ENCODE measurements at places on chromosomes 5 and 9.
A peak's percentile ranks its signal among the peaks of the same experiment; 100 is the strongest.

DNA sequence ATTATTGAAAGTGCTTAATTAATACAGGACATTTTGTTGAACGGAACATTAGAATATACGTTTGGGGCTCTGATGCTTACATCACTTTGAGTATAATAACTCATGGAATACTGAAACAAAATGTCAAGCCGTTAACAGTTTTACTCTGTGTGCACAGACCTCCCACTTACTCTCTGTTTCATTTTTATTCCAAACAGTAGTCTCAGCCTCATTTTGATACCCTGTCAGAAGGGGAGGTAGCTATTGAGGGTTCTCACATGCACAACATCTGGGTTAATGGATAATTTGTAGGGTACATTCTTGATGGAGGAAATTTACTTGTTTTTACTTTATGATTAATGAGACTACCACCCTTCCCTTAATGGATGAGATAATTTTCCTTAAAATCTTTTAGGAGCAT lies 59.0 kb downstream of the SCAMP1 start:
- peaks cover 6% of the 10 kb centered on the region for H3K36me3 ChIP-seq
- no peaks in the 10 kb centered on the region for H3K27me3 ChIP-seq
- H3K4me1 ChIP-seq = no peaks in the 10 kb centered on the region
- no peak overlapping the region for H3K27ac ChIP-seq

DNA sequence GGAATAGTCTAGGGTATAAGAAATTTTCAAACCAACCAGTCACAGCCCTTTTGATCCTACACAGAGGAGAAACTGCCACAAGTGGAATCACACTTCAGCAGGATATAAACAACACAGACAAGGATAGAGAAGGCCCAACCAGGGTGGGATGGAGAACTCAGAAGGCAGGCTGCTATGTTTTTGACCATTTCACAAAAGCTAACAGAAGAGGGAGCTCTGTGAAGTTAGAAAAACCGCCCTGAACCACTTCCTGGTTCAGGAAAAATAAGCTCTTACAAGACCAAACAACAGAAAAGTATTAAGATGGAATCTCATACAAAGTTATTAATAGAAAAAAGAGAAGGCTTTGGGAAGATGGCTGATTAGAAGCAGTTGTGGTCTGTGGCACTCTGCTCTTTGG lies 960 bp upstream of the IFNB1 start:
- H3K27me3 ChIP-seq = no peaks in the 10 kb centered on the region
- no peak overlapping the region for H3K4me3 ChIP-seq
- no peaks in the 10 kb centered on the region for H3K36me3 ChIP-seq
- no peaks in the 10 kb centered on the region for H3K4me1 ChIP-seq

DNA sequence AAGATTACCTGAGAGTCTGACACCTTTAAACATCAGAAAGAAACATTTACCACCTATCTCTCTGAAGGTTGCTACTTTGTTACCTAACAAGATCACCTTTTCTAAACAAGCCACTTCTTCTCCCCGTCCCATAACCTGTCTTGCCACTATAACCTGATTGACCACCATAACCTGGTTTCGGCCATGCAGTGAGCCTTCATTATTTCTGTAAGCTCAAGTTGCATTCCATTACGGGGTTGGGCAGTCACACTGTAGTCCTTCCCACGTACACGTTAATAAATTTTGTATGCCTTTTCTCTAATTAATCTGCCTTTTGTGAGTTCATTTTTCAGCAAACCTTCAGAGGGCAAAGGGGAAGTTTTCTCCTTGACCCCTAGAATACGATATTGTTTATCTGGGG lies 28.0 kb upstream of the CCNG1 start:
- H3K27ac ChIP-seq = no peak overlapping the region
- peaks cover 8% of the 10 kb centered on the region for H3K4me1 ChIP-seq
- H3K4me3 ChIP-seq = no peak overlapping the region
- H3K36me3 ChIP-seq = no peaks in the 10 kb centered on the region
- peak; percentile 24 for DNase-seq

GRCh38 chr5:95909738-95910137 lies 51.9 kb downstream of the ELL2 start:
- no peak overlapping the region for H3K27ac ChIP-seq
- H3K4me3 ChIP-seq = no peak overlapping the region
- DNase-seq = no peak

DNA sequence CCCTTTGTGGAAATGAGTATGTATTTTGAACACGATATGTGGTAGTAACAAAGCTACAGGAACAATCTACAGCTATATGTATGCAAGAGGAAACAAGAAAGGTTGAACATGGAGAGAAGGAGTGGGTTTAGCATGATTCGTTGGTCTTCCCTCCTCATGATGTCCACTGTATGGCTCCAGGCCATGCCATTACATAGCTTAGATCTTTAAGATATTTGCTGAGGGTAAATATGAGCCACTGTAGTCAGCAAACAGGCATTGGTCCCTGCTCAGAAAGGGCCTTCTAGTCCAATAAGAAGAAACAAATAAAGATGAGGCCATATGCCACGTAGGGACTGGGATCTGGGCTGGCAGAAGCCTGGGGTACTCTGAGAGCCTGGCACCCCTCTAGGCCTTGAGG lies 543.2 kb upstream of the SGCD start:
- H3K36me3 ChIP-seq = no peaks in the 10 kb centered on the region
- H3K27me3 ChIP-seq = no peaks in the 10 kb centered on the region
- H3K4me1 ChIP-seq = no peaks in the 10 kb centered on the region
- no peak overlapping the region for H3K4me3 ChIP-seq
- DNase-seq = no peak

DNA sequence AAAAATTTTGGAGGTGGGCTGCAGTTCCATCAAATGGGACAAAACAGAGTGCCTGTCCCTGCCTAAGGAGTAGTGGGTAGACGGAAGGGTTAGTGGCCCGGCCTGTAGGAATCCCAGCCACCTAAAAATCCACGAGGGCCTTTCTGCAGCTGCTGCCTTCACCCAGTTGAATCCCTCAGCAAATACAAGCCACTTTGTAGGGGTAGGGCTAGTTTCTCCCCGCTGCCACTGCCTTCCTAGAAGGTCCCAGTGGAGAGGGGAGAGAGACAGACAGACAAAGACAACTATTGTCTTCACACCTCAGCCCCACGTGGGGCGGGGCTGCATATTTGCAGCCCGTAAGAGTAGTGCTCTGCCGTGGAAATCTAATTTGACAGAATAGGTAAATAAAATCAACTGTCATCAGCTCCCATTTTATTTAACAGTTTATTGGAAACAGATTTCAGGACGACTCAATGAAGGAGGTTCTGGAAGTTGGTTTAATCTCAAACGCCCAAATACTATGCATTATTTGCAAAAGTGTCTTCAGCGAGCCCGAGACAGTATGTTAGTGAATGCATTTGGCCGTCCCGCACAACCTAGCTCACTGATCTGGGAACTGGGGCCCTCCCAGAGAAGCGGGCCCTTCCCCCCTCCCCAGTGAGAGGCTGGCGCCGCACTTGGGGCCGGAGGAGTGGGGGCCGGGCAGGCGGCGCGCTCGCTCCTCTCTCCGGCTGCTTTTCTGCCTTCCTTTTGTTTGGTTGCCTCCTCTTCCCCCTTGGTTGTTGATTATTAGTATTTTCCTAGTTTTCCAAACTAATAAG lies 67.6 kb upstream of the TBCA start:
- no peaks in the 10 kb centered on the region for H3K27me3 ChIP-seq
- H3K36me3 ChIP-seq = no peaks in the 10 kb centered on the region
- no peak overlapping the region for H3K27ac ChIP-seq
- peaks cover 11% of the 10 kb centered on the region for H3K4me1 ChIP-seq

GRCh38 chr5:11182441-11183080 lies 421.5 kb upstream of the DAP start:
- peak; percentile 2 for DNase-seq
- H3K4me1 ChIP-seq = no peaks in the 10 kb centered on the region
- no peak overlapping the region for H3K4me3 ChIP-seq
